ENCODE measurements at places on chromosomes 4 and X.

DNA sequence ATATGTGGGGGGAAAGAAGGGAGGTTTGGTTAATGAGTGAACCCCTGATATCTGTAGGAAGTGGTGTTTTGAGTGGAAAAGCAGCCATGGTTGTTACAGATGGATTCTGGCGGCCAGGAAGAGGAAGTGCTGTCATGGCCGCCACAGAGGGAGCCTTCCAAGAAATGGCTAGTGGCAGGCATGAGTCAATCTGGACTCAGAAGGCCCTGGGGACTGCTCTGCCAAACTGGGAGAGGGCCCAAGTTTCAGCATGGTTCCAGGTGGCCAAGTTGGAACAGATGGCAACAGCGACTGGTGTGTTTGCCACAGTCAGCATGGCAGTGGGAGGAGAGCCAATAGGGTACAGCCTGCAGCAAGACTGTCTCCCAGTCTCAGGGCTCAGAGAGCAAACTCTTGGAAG is 32.5 kb downstream of the ETDB start:
- DNase-seq, result no peak

GRCh38 chr4:42152507-42153504 is at the start of gene BEND4:
Gene BEND4 (minus strand): TSS chr4:42152655. CDS start chr4:42152143, 512 bp downstream.
- no peak for DNase-seq

- DNase-seq, result no peak
Observed at GRCh38 chrX:14352511-14352910, 176.8 kb upstream of the GLRA2 start.

DNA sequence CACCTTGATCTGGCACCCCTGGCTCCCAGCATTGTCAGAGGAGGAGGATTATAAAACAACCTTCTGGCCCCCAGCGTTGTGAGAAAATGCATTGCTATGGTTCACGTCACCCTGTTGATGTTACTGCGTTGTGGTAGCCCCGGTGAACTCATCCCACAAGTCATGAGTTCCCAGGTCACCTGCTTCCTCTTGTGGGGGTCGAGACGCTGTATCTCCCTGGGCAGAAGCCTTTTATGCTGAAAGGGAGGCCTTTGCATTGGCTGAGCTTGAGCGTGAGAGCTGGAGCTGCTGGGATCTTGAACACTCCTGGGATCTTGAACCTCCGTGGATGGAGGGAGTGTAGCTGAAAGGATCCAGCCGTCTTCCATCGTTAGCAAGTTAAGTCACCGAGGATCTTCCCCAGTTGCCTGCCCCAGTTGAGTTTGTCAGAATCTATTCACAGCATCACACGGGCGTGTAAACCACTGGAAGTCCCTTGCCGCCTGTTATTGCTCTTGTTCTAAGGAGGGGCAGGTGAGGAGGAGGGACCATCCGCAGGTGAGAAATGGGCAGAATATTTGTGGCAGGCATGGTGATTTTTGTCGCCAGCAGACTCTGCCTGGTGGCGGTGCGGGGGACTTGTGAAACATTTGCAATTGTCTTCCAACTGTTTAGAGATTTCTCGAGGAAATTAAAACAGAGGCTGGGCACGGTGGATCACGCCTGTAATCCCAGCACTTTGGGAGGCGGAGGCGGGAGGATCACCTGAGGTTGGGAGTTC is 299.9 kb downstream of the ASMT start:
- no peak for DNase-seq

- no peak for DNase-seq
Observed at GRCh38 chr4:145230726-145231125, 50.3 kb upstream of the OTUD4 start.
